ENCODE measurements at places on chromosomes 7 and 10. TPM values are rescaled to one million over a fixed set of nuclear protein-coding genes. Genes with fewer than 3 reads are reported as not detected.

DNA sequence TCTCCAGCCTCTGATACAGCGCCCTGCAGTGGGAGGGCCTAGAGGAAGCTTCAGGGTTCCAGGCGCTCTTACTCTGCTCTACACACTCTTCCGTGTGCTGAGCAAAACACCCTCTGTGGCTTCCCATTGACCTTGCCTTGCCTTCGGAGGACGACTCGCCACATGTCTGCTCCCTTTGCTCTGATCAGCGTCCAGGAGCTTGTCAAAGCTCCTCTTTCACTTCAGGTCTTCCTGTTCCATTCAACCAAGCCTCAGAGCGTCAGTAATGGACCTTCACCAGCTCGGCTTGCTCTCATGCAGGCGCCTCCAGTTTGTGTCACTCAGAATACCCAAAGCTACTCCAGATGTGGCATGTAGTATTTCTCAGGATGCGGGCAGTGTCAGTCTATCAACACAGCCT is 173.9 kb downstream of the ARID5B start:
- DNase-seq, result no peak
- H3K27me3 ChIP-seq, result no peaks in the 10 kb centered on the region
- H3K27ac ChIP-seq, result peak overlapping the region; percentile 48
- no peak overlapping the region for H3K4me3 ChIP-seq

DNA sequence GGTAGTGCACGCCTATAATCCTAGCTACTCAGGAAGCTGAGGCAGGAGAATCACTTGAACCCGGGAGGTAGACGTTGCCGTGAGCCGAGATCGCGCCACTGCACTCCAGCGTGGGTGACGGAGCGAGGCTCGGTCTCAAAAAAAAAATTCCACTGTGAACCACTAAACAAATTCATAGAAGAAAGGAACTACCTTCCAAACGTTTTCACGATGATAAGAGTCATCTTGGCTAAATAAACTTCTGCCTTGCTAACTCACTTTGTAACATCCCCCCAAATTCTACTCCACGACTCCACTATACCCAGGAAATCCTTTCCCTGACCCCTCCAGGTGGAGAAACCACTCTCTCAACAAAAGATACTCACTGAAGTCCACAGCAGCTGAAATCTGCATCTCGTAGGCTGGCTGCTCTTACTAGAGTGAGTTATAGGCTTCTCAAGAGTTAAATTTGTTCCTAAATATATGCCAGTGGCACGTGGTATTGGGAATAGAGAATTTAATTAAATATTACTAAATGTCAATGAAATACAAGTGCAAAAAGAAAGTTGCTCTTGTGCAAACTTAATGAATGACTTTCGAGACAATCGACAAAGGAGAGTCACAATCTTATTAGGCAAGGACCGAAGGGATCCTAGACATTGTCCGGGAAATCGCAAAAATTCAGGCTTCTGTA is 1.6 kb upstream of the GTF2I start:
- H3K36me3 ChIP-seq, result no peaks in the 10 kb centered on the region
- peaks cover 29% of the 10 kb centered on the region for H3K4me1 ChIP-seq
- H3K27ac ChIP-seq, result peak overlapping the region; percentile 100
- DNase-seq, result no peak
- peak overlapping the region; percentile 95 for H3K4me3 ChIP-seq

DNA sequence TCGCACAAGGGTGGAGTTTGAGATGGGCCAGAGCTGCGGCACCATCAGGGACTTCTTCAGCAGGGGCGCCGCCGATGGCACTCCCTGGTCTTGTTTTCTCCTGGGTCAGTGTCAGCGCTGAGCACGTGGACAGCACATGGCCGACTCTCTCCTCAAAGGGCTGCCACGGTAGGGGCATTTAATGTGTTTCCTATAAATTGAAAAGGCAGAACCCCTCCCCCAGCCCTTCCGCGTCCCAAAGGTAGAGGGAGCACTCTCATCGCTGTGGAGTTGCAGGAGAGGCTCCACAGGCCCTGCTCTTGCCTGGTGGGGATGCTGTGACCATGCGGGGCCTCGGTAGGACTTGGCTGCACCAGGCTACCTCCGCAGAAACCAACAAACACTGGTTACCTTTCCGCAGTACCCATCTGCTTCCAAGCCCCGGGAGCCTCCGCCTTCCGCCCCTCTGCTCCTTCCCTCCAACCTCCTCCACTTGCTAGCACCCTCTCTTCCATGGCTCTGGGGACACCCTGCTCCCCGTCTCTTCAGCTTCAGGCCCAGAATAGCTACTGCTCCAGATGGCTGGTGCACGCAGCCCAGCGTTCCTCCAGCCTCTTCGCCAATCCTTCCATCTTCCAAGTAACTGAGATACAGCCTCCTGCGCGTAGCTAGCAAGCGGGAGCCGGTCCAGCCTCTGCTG is 166.3 kb upstream of the ADCY1 start:
- no peak overlapping the region for H3K4me3 ChIP-seq
- no peak for DNase-seq
- H3K27ac ChIP-seq, result no peak overlapping the region
- H3K4me1 ChIP-seq, result no peaks in the 10 kb centered on the region

DNA sequence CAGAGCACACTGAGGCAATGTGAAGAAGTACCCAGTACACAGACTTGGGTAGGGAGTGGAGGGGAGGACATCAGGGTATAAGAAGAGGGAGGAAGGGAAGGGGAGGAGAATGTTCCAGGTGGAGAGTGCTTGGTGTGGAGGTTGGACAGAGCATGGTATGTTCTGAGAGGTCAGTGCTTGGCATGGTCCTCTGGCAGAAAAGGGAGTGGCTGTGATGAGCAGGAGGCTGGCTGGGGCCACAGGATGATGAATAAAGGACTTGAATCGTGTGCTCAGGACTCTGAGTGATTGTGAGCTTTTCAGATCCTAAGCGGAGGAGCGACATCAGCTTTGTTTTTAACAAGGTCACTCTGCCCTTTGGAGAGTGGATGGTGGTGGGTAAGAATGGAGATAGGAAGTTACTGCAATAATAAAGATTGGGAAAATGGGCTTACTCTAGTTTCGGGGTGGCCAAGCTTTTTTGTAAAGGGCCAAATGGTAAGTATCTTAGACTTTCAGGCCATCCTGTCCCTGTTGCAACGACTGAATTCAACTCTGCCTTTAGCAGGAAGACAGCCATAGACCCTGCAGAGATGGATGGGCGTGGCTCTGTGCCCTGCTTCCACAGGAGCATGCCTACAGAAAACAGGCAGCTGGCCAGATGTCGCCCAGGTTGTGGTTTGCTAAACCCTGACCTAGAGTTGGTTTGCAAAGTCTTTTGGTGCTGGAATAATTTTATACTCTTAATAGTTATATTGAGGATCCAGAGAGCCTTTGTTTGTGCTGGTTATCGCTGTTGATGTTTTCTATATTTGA is 8.4 kb downstream of the PPP2R2D start:
- H3K27me3 ChIP-seq, result no peaks in the 10 kb centered on the region
- peaks cover 81% of the 10 kb centered on the region for H3K4me1 ChIP-seq
- no peak for DNase-seq
- H3K4me3 ChIP-seq, result no peak overlapping the region
- no peak overlapping the region for H3K27ac ChIP-seq

GRCh38 chr7:5824297-5824610 is 42.8 kb upstream of the RNF216 start:
- DNase-seq, result no peak
- H3K4me1 ChIP-seq, result peaks cover 10% of the 10 kb centered on the region
- H3K4me3 ChIP-seq, result no peak overlapping the region
- H3K27me3 ChIP-seq, result no peaks in the 10 kb centered on the region

DNA sequence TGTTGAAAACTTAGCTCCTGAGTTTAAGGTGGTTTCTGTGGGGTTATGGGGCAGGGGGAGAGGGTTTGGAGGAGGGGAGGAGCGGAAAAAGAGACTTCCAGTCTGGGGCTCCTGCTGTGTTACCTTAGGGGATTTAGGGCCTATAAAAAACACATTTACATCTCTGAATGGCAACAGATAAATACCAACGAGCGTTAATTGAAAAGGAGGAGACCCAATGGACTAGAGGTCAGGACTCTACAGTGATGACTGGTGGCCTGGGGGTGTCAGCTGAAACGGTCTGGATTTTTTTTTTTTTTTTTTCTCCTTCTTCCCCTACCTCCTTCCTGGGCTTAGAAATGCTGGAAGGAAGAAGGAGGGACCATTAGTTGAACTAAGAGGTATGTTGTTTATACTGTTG is 47.4 kb downstream of the AUTS2 start:
- no peaks in the 10 kb centered on the region for H3K4me1 ChIP-seq
- H3K27ac ChIP-seq, result no peak overlapping the region
- DNase-seq, result no peak
- H3K4me3 ChIP-seq, result no peak overlapping the region
- H3K27me3 ChIP-seq, result no peaks in the 10 kb centered on the region

DLX5 gene
- not detected for polyA plus RNA-seq

NUDT1 gene
- 16.1 TPM for polyA plus RNA-seq

STEAP4 gene
- polyA plus RNA-seq, result 13.1 TPM

DNA sequence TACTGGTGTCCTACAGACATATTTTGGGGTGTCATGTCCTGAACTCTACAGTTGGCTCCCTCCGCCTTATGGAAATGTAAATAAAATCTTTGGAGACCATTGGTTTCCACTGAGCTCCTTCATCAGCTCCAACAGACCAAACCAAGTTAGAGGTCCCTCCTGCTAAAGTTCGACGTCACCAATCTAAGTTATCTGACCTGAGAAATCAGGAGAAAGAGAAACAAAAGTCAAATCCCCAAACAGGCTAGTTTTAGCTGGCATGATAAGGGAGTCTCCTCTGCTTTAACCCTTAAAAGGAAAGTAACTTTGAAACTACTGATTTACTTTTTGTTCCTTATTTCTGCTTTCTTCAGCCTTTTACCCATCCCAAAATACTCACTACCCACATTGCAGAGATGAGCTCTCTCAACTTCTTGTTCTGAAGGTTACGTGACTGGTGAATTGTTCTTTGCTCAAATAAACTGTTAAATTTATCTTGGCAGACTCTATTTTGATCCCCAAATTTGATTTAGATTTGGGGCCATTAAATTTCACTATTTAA is 39.9 kb downstream of the AVL9 start:
- no peak overlapping the region for H3K27ac ChIP-seq
- H3K36me3 ChIP-seq, result peaks cover 4% of the 10 kb centered on the region
- DNase-seq, result no peak
- peaks cover 23% of the 10 kb centered on the region for H3K4me1 ChIP-seq
- H3K27me3 ChIP-seq, result no peaks in the 10 kb centered on the region

DNA sequence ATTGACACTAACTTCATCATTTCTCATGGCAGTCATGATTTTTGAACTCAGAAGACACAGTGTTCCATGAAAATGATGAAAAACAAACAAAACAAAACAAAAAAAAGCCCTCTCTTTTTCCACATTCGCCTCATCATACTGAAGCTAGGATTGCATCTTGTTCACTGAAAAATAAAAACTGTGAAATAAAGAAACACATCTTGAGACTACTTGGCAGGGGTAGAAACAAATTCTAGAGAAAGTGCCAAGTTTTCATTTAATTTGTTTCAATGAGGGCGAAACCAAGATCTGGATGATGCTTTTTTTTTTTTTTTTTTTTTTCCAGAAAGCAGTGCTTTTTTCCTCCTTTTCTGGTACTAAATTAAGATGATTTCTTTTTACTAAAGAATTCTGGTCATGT is 350.4 kb upstream of the ETV1 start:
- no peak overlapping the region for H3K4me3 ChIP-seq
- H3K27ac ChIP-seq, result no peak overlapping the region
- no peak for DNase-seq
- no peaks in the 10 kb centered on the region for H3K36me3 ChIP-seq

WASHC2A gene
- polyA plus RNA-seq, result 12.7 TPM

GRCh38 chr7:131683536-131684125 is 127.2 kb upstream of the PODXL start:
- no peaks in the 10 kb centered on the region for H3K4me1 ChIP-seq
- H3K4me3 ChIP-seq, result no peak overlapping the region
- H3K36me3 ChIP-seq, result no peaks in the 10 kb centered on the region
- no peak overlapping the region for H3K27ac ChIP-seq
- peaks cover 37% of the 10 kb centered on the region for H3K27me3 ChIP-seq
- DNase-seq, result no peak

GRCh38 chr10:21406595-21407193 is 118.8 kb downstream of the SKIDA1 start:
- no peaks in the 10 kb centered on the region for H3K36me3 ChIP-seq
- H3K4me1 ChIP-seq, result no peaks in the 10 kb centered on the region
- peak; percentile 8 for DNase-seq

VIPR2 gene
- polyA plus RNA-seq, result 3.0 TPM

AVPI1 gene
- 5.3 TPM for polyA plus RNA-seq

POM121 gene
- polyA plus RNA-seq, result 13.5 TPM

DNA sequence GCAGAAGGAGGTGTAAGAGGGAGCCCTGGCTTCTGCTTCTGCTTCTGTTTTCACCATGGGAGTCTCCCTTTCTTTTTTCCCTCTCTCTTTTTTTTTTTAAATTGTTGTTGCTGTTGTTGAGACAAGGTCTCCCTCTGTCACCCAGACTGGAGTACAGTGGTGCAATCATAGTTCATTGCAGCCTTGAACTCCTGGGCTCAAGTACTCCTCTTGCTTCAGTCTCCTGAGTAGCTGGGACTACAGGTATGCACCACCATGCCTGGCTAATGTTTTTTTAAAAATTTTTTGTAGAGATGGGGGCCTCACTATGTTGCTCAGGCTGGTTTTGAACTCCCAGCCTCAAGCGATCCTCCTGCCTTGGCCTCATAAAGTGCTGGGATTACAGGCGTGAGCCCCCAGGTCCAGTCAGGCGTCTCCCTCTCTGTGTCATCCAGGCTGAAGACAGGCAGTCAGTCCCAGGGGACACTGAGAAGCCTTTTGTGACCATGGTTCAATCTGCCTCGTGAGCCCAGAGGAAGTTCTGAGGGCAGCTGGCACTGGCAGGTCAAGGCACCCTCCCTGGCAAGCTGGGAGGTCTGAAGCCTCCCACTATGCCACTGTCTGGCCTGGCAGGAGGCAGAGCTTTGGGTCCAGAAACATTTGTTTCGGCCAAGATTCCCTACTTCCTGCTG is 33.6 kb upstream of the NPFFR1 start:
- DNase-seq, result no peak
- no peaks in the 10 kb centered on the region for H3K27me3 ChIP-seq
- H3K4me1 ChIP-seq, result no peaks in the 10 kb centered on the region
- no peaks in the 10 kb centered on the region for H3K36me3 ChIP-seq

ABCA13 gene
- not detected for polyA plus RNA-seq

- H3K27me3 ChIP-seq, result no peaks in the 10 kb centered on the region
- no peak overlapping the region for H3K4me3 ChIP-seq
- DNase-seq, result no peak
- no peaks in the 10 kb centered on the region for H3K4me1 ChIP-seq
These were observed 104.0 kb downstream of the PON1 start for GRCh38 chr7:95220328-95220727.

PGAM2 gene
- 367 TPM for polyA plus RNA-seq

RARRES2 gene
- polyA plus RNA-seq, result 33.0 TPM

- no peaks in the 10 kb centered on the region for H3K27me3 ChIP-seq
- H3K4me1 ChIP-seq, result no peaks in the 10 kb centered on the region
- H3K4me3 ChIP-seq, result no peak overlapping the region
- no peak for DNase-seq
- no peaks in the 10 kb centered on the region for H3K36me3 ChIP-seq
- no peak overlapping the region for H3K27ac ChIP-seq
These were observed 4.4 kb downstream of the SEMA3A start for GRCh38 chr7:84190016-84190705.

- no peak for DNase-seq
- H3K4me1 ChIP-seq, result peaks cover 92% of the 10 kb centered on the region
- peaks cover 100% of the 10 kb centered on the region for H3K36me3 ChIP-seq
- no peak overlapping the region for H3K4me3 ChIP-seq
- no peak overlapping the region for H3K27ac ChIP-seq
- no peaks in the 10 kb centered on the region for H3K27me3 ChIP-seq
These were observed 119.3 kb downstream of the NRP1 start for GRCh38 chr10:33215154-33215553.

LIPF gene
- polyA plus RNA-seq, result 0.95 TPM

SORCS1 gene
- polyA plus RNA-seq, result 0.59 TPM

Data from heart right ventricle (tissue), 16 donors.